ENCODE measurements at places on chromosomes 11 and 22.

DNA sequence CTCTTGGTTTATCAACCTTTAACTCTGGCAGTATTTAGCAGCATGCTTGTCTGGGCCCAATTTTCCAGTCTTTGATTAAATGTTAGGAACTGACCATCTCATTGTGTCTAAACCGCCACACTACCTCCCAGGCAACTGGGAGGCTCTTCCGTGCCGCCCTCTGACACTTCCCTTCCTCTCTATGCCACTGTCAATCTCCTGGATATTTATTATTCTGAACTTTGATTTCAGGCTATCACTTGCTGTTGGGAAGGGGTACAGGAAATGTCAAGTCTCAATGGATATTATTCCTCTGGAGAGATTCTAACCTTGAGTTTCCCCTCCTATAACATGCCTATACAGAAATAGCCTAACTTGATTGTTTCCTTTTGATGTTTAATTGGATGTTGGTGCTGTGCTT is 222.9 kb upstream of the NARS2 start:
- no peak for DNase-seq

GRCh38 chr11:100791103-100791502 is 104.0 kb downstream of the ARHGAP42 start:
- no peak for DNase-seq

- no peak for DNase-seq
Observed at GRCh38 chr11:121938076-121938475, 177.9 kb downstream of the BLID start.

GRCh38 chr22:27668828-27669797 is 132.4 kb downstream of the MN1 start:
- DNase-seq, result no peak

- DNase-seq, result no peak
Observed at GRCh38 chr11:120510406-120511115, 987 bp upstream of the GRIK4 start.

GRCh38 chr11:93655581-93656255 is 5.8 kb upstream of the CEP295 start:
- DNase-seq, result no peak

DNA sequence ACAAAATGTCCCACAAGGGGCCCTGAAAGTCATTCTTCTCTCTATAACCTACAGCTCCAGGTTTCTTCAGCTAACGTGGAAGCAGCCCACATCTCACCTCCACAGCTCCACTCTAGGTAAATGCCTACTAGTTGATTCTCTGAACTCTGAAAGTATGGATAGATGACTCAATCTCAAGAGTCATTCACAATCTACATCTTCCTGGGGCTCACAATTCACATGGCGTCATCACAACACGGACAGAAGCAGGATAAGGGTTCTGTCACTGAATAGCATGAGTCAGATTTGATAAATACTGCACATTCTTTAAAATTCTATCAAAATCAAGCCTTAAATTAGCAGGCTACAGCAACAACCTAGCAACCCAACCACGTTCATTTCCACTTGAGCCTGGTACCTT is 96.3 kb downstream of the PLEKHA7 start:
- no peak for DNase-seq

DNA sequence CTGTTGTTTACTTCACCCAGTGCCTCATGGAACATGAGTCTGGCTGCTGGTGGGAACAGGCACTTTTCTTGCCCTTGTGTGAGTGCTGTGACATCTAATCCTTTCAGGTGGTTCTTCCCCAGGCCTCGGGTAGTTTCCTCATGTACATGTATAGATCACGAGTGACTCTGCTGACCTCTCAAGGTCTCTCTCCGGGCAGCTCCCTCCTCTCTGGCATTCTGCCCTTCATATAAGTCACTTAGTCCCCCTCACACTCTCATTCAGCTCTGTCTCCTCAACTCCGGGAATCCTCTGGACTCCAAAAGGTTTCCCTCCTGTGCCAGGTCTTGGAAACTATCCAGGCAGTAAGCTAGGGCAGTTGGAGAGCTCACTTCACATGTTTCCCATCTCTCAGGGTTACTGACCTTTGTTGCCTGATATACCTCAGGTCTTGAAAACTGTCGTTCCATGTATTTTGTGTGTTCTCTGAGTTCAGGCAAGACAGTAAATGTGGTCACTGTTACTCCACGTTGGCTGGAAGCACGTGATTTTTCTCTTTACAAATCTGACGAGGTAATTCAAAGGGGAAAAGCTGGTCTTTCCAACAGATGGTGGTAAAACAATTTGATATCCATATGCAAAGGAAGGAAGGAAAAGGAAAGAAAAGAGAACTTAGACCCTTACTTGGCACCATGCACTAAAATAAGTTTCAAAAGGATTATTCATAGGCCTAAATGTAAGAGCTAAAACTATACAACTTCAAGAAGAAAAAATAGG is 40.5 kb upstream of the PITPNB start:
- no peak for DNase-seq

DNA sequence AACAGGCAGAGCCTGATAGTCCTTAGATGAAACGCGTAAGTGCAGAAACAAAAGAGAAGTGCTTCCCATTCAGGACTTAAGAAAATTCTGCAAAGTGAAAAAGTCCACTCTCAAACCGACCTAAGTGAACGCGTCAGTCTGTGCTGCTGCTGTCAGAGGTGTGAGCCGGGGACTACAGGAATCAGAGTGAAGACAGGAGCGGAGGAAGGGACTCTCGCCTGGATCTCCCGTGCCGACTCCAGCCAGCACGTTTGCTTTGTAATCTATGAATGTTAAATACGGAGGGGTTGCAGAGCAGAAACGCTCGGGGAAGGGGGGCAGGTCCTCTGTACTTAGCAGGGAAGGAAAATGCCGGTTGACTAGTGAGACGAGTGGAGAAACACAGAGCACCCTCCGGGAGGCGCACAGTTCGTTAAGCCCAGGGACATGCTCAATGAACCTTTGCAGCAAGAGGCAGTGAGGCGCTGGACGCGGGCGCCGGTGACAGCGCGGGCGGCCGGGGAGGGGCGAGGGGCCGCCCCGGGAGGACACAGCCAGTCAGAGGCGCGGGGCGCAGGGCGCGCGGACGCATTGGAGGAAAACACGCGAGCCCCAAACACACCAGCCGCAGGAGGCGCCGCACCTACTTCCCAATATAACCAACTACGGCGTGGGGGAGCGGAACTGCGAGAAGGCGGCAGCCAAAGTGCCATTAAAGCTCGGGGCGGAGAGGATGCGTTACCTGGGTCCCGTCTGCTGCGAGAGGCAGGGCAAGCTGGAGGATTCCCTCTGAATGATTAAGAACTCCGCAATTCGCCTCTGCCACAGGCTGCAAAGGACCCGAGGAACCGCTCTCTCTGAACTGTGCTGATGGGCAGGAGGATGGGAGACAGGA is at the start of gene CNTN5:
CNTN5 (plus strand) TSS at position 598 of the 874 bp plus-strand sequence.
- DNase-seq, result no peak

DNA sequence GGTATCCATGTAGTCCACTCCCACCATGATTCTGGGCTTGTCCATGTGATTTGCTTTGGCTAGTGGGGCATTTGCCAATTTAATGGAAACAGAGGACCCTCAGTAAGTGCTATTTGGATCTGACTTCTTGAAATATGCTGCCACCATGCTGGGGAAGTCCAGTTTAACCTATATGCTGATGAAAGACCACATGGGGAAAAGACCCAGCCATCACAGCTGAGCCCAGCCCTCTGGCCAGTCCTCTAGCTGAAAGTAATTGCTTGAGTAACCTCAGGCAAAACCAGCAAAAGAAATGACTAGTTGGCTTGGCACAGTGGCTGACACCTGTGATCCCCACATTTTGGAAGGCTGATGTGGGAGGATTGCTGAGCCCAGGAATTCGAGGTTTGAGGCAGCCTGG is 61.5 kb downstream of the ATG16L2 start:
- DNase-seq, result no peak

GRCh38 chr22:46734830-46735453 is 3.1 kb downstream of the CERK start:
- peak; percentile 19 for DNase-seq

- no peak for DNase-seq
Observed at GRCh38 chr11:117179048-117179999, 781 bp downstream of the SIDT2 start.
